ENCODE measurements at places on chromosomes 3 and 15. TPM values are rescaled to one million over a fixed set of nuclear protein-coding genes. Genes with fewer than 3 reads are reported as not detected.

DNA sequence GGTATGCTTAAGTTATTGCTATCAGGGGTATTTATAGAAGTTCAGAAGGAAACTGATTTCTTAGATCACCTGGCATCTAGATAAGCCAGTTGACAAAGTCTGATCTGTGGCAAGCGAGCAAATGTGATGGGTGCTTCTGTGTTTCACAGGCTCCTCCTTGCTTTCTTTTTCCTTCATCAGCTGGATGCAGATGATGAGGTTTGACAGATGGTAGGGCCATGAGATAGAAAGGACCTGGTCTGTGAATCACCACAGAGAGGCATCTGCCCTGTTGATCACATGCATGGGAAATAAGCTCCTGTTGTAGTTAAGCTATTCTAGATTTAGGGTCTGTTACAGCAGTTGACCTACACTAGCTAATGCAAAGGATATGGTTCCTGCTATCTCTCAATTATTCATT is 372.0 kb downstream of the NEK10 start:
- no peak for DNase-seq
- H3K27ac ChIP-seq: no peak overlapping the region
- H3K36me3 ChIP-seq: no peaks in the 10 kb centered on the region
- no peaks in the 10 kb centered on the region for H3K27me3 ChIP-seq
- H3K4me3 ChIP-seq: no peak overlapping the region

DNA sequence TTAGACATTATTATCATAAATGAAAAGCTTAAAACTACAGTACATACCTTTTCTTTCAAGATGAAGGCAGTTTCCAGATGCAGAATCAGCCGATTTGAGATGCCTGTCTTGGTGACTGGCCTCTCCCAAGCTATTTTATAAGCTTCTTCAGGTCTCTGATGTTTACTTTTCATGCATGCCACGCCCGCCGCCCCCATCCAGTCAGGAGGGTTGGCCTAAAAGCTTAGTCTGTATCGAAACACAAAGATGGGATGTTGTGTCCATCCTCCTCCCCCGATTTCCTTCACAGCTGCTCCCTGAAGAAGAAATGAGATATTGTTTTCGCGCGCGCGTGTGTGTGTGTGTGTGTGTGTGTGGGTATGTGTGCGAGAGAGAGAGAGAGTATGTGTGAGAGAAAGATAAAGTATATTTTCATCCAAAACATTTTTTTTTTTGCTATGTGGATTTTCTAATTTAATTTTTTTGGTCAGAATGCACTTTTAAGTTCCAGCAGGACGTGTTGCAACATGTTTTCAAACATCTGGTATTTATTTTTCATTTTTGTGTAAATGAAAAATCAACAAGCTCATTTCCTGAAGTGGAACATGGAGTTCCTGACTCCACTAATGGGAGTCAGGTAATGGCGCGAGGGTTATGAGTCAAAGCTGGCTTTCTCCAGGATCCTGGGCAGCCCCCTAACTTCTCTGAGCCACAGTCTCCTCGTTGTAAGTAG is at the start of gene APOD:
APOD (minus strand) TSS at position 110 of the 712 bp plus-strand sequence. CDS start 4,479 bp downstream, outside the sequence.
- H3K4me1 ChIP-seq: peaks cover 18% of the 10 kb centered on the region
- no peak within 1 kb of the TSS for H3K4me3 ChIP-seq
- DNase-seq: no peak
- peaks cover 6% of the 10 kb centered on the region for H3K27me3 ChIP-seq
- no peaks in the 10 kb centered on the region for H3K36me3 ChIP-seq

The GOLGA8T gene
- total RNA-seq: not detected

DNA sequence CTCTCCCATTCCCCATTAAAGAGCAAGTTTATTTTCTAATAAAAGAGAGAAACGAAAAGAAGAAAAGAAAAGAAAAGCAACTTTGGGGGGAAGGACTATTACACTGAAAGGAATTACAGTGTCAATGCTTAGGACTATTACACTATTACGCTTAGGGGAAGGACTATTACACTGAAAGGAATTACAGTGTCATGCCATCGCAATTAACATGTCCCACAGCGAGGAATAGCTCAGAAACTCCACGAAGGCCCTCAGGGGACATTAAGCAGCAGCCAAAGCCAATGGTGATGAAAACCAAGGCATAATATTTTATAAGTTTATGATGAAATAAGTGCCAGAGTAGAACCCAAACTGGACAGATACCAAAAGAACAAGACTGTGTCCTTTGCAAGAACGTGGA is 22.1 kb upstream of the DET1 start:
- peaks cover 2% of the 10 kb centered on the region for H3K27me3 ChIP-seq
- H3K4me3 ChIP-seq: no peak overlapping the region
- H3K4me1 ChIP-seq: no peaks in the 10 kb centered on the region
- no peaks in the 10 kb centered on the region for H3K36me3 ChIP-seq
- no peak overlapping the region for H3K27ac ChIP-seq
- no peak for DNase-seq

The FBXO40 gene
- not detected for total RNA-seq
